ENCODE measurements at places on chromosomes 5 and 9. TPM values are rescaled to one million over a fixed set of nuclear protein-coding genes. Genes with fewer than 3 reads are reported as not detected.

The NMRK1 gene
- total RNA-seq, result 5.2 TPM

The OLFM1 gene
- total RNA-seq, result 10.5 TPM

The IL5 gene
- 0.47 TPM for total RNA-seq

The PCDHB16 gene
- total RNA-seq, result 0.05 TPM

The CDHR2 gene
- total RNA-seq, result 0.05 TPM

The DOCK8 gene
- 0.31 TPM for total RNA-seq

The C5orf58 gene
- not detected for total RNA-seq

All from A549 treated with dexamethasone at 1 μM for 4 hours (cell line).